ENCODE measurements at places on chromosomes 7 and 10.

DNA sequence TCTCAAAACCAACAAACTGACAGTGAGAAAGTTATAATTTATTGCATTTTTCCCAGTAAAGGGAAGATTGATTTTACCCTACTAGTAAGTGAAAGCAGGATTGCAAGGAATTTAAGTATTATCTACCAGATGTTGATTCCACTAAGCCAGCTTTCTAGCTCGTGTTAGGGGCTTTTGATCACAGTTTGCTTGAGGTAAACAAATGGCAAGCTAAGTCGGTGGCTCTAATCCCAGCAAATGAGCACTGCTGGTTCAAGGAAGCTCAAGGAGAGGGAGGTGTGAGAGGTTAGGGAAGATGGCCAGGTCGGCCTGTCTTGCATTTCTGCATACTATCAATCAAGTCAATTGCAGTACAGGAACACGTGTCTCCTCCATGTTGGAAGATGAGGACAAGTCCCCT, 448.7 kb upstream of the POM121L12 start:
- DNase-seq: no peak

GRCh38 chr10:8311526-8312070, 257.1 kb downstream of the GATA3 start:
- no peak for DNase-seq

GRCh38 chr7:141949021-141949420, 2.2 kb upstream of the CLEC5A start:
- no peak for DNase-seq

- DNase-seq: no peak
Observed at GRCh38 chr10:132723330-132723970, 62.5 kb downstream of the NKX6-2 start.

DNA sequence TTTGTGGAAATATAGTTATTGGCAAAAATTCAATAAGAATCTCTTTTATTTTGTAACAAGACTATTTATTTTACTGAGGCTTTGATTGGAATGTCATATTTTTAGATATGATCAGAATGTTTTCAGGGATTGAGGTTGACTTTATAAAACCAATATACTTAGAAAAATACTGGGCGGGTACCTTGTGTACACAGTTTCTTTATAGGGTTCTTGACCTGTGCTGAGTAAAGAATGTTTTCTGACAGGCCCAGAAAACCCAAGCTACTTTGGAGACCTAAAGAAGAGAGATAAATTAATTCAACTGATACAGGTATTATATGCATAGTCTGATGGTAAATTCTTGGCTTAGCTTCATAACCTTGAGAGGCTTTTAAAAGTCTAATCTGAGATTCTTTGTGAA, 23.9 kb upstream of the SPAM1 start:
- no peak for DNase-seq

DNA sequence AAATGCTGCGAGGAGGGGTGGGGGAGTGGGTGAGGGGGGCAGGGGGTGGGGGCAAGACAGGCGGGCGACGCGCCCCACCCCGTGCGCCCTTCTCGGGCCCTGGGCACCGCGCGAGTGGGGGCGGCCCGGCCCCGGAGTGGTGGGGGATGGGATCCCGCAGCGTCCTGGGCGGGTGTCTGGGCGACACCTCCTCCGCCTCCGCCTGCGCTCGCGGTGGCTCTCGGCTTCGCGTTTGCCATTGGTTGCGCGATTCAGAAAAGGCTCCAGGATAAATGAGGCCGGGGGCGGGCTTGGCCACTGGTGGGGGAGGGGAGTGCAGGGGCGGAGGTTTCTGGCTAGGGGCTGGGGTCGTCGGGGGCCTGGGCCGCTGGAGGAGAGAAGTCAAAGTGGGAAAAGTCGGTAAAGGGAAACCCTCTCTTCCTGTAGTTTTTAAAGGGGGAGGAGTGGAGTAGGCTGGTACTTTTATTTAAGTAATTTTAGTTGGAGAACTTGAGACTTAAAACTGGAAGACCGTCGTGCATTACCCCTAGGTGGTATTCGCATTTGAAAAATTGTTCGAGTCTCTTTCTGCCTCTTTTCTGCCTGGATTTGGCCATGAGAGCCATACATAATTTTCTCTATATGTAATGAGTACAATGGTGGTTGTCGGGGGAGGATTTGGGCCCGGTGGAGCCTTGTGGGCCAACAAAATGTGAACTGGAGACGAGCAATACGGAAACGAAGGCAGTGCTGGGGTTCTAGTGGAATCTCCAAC, 992 bp upstream of the IGF2BP3 start:
- peak; percentile 83 for DNase-seq

- no peak for DNase-seq
Observed at GRCh38 chr10:124562425-124563060, 100.9 kb downstream of the LHPP start.

GRCh38 chr7:116699722-116700120, 27.7 kb downstream of the MET start:
- DNase-seq: no peak

DNA sequence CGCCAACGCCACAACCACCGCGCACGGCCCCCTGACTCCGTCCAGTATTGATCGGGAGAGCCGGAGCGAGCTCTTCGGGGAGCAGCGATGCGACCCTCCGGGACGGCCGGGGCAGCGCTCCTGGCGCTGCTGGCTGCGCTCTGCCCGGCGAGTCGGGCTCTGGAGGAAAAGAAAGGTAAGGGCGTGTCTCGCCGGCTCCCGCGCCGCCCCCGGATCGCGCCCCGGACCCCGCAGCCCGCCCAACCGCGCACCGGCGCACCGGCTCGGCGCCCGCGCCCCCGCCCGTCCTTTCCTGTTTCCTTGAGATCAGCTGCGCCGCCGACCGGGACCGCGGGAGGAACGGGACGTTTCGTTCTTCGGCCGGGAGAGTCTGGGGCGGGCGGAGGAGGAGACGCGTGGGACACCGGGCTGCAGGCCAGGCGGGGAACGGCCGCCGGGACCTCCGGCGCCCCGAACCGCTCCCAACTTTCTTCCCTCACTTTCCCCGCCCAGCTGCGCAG, 424 bp downstream of the EGFR start:
- peak; percentile 36 for DNase-seq

DNA sequence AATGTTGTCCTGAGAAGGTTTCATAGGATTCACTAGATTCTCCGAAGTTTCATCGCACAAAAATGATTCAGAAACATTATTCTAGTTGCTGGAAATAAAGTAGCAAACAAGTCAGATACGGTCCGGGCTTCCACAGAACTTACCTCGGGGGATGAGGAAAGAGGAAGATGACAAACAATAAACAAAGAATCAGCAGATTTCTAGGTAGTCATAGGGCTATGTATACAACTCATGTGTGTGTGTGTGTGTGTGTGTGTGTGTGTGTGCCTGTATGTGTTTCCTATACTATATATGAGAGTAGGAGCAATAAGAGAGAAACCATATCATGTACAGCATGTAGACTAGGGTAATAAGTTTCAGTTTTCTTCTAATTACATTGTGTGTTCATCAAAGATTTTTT, 16.5 kb downstream of the TMEM236 start:
- DNase-seq: no peak

GRCh38 chr7:119397156-119397555, 875.8 kb upstream of the KCND2 start:
- DNase-seq: no peak

DNA sequence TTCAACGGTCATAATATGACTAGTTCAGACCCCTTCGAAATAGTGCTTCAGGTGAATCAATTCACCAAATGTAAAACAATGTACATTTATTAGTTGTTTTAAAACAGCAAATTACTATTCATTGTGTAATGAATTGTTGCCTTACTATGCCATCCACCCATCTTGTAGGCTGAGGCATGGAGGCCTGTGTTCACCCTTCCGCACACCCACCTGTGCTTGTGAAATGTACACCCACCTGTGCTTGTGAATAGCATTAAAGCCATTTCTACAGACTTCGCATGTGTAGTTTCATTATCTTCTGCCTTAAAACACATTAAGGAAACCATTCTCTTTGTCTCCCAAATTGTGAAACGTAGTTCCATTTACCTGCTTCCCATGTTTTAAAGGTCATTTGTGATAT, 16.8 kb downstream of the CLRN3 start:
- DNase-seq: no peak

DNA sequence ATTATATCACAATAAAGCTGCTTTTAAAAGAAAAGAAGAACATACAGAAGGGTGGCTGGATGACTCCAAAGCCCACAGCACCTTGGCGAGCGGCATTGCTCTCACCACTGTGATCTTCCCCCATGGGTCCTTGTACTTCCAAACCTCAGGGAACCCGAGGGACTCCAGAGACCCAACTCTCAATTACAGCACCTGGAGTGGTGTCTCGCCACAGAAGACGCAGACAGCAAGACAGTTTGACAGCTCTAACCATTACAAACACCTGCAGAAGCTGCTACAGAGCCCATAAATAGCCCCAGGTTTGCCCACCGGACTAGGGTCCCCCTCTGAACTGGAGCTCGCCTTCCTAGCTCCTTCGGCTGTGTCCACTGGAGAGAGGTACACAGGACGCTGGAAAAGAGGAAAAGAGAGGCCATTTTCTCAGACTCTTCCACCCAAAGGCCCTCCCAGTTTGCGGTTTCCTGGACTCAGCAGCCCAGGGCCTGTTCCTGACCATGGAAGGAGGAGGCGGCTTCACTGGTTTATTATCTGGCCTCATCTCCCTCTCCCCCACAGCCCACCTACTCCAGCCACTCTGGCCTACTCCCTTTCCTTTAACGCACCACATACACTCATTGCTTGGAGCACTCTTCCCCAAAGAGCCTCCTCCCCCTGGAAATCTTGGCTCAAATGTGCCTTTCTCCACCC, 1.9 kb downstream of the PIK3AP1 start:
- no peak for DNase-seq

- DNase-seq: peak; percentile 21
Observed at GRCh38 chr10:34049887-34050286, 715.4 kb upstream of the NRP1 start.

DNA sequence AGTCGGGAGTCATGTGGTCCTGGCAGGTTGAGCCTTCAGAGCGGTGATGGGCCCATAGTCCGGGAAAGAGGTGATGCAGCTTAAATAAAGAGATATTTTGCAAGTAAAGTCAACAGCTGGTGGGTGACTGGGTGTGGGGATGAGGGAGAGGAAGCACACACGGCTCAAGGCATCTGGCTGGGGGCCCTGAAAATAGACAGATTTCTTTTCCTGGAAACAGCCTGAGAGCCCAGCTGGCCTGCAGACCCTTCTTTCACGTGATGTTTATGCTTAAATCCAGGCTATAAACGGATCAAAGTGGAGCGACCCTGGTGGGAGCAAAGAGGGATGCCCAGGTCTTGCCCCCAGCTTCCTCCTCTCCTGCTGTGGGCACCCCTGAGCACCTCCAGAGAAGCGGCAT, 149.1 kb downstream of the TEX36 start:
- DNase-seq: no peak

- no peak for DNase-seq
Observed at GRCh38 chr10:117720931-117721835, 178.6 kb downstream of the EMX2 start.

DNA sequence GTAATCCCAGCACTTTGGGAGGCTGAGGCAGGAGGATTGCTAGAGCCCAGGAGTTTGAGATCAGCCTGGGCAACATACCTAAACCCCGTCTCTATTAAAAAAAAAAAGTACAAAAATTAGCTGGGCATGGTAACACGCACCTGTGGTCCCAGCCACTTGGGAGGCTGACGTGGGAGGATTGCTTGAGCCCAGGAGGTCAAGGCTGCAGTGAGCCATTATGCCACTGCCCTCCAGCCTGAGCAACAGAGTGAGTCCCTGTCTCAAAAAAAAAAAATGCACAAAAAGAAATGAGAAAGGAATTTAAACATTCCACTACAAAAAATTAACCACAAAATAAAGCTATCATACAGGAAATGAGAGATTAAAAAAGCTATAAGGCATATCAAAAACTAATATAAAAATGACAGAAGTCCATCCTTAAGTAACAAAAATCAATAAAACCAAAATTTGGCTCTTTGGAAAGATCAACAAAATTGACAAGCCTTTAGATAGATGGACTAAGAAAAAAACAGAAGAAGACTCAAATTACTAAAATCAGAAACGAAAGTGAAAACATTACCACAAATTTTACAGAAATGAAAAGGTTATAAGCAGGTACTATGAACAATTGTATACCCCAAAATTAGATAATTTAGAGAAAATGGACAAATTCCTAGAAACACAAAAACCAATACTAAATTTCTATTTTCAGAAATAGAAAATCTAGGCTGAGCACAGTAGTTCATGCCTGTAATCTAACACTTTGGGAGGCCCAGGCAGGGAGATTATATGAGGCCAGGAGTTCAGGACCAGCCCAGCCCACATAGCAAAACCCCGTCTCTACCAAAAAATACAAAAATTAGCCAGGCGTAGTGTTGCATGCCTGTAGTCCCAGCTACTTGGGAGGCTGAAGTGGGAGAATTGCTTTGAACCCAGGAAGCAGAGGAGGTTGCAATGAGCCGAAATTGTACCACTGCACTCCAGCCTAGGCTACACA, 42.4 kb upstream of the NANOS1 start:
- no peak for DNase-seq

GRCh38 chr7:31991406-31991805, 78.8 kb downstream of the PDE1C start:
- DNase-seq: no peak

DNA sequence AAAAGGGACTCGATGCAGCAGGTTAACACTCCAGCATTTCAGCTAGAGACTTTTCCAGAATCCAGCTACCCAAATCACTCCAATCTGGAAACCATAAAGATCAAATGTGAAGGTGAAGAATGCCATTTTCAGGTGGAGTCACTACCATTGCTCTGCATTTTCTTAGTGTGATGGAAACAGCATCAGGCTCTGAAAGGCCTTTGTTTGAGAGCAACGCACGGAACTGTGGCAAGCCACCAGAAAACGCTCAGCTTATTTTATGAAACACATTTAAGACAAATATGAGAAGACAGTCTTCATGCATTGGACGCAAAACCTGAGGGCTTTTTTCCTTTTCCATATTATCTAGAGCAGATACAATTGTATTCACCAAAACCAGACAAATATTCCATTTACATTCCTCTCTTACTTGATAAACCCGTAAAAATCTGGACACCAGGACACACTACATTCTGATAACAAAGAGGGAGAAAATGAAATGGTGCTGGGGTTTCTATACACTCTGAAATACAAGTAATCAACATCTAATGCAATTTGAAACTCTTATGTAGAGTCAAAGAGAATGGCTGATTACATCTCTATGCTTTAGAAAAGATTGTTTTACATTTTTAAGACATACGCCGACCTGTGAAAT, 99.1 kb downstream of the NRP1 start:
- DNase-seq: peak; percentile 34

- no peak for DNase-seq
Observed at GRCh38 chr7:30556840-30557239, 37.8 kb upstream of the GARS1 start.

DNA sequence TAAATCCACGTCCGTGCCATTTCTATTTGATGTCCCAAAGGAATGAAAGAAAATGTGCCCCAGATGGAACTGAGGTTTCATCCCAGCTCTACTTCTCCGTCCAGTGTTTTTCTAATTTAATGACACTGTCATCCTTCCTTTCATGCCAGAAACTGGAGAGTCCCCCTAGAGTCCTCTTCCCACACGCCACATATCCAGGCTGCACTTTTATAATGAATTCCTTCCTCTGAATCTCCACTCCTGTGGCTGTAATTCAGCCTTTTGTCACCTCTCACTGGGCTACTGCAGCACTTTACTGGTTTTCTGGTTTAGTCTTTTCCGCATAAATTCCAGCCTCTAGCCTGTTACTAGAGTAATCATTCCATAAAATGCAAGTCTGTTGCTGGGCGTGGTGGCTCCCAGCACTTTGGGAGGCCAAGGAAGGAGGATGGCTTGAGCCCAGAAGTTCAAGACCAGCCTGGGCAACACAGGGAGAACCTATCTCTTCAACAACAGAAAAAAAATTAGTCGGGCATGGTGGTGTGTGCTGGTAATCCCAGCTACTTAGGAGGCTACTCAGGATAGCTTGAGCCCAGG, 142.6 kb upstream of the RHEB start:
- no peak for DNase-seq

- DNase-seq: no peak
Observed at GRCh38 chr10:74888962-74889661, 62.7 kb downstream of the KAT6B start.
